ENCODE measurements at places on chromosomes 16 and 17. TPM values are rescaled to one million over a fixed set of nuclear protein-coding genes. Genes with fewer than 3 reads are reported as not detected.

Gene MED9
- total RNA-seq, result 31.7 TPM

Gene USP6
- total RNA-seq, result 1.4 TPM

DNA sequence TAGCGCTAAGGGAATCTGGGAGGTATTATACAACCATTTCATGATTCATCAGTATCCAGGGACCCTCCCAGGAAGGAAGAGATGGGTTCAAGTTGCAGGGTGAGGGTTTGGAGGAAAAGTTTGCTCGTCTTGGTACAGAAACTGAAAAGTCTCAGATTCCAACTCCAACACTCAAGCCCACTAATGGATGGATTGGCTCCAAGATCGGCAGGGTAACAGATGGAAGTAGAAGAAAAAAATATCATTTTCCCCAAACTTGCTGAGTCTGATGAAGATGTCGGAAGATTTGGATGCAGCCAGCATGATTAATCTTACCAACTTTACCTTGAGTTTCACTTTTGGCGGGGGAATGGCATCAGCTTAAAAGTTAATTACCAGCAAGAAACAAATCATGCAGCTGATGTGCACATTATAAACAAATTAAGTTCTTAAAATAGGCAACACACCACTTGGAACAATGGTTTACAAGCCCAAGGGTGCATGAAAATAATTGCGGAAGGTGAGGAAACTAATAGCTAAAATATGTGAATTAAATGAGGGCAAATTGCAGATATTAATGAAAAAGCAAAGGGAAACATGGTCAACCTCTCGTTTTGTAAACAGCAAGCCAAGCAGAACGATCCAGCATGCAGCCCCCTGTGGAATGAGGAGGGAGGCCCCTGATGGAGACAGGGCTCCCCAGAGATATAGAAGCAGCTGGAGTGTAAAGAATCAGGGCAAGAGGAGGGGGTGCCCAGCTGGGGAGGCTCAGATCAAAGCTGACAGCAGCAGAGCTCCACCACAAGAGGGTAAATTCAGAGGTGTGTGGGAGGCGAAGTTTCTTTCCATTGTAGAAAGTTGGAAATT lies 44.1 kb upstream of the GRIN2A start:
- H3K36me3 ChIP-seq, result no peaks in the 10 kb centered on the region
- DNase-seq, result no peak
- H3K4me1 ChIP-seq, result no peaks in the 10 kb centered on the region
- H3K27me3 ChIP-seq, result peaks cover 4% of the 10 kb centered on the region

DNA sequence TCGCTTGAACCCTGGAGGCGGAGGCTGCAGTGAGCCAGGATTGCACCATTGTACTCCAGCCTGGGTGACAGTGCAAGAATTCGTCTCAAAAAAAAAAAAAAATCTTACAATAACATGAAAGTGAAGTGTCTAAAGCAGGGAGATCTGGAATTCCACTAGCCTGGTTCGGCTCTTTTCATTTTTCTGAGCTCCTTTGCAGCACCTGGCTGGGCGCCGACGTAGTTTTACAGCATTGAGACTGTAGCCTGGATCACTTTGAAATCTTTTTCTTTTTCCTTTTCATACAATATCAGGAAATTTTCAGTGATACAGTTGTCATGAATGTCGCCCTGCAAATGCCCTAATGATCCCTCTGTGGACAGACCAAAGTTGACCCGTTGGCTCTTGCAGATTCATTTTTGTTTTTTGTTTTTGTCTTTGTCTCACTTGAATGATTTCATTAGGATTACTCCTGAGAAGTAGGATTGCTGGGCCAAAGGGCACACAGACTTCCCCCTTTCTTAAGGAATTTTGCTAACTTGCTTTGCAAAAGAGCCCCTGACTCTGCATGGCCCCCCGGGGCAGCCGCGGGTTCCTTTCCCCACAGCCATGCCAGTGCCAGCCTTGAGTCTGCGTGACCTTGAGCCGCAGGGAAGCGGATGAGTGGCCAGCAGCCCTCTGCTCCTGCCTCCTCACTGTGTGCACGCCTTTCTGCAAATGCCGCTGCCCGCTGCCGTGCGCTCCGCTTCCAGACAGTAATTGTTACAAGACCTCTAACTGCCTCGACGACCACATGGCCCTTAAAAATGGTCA lies 28.0 kb downstream of the CRISPLD2 start:
- DNase-seq, result no peak
- no peak overlapping the region for H3K27ac ChIP-seq
- peaks cover 12% of the 10 kb centered on the region for H3K4me1 ChIP-seq
- peaks cover 18% of the 10 kb centered on the region for H3K36me3 ChIP-seq

GRCh38 chr16:84677849-84678248 lies 22.0 kb upstream of the USP10 start:
- H3K4me1 ChIP-seq, result no peaks in the 10 kb centered on the region
- no peak for DNase-seq
- no peaks in the 10 kb centered on the region for H3K36me3 ChIP-seq
- no peak overlapping the region for H3K4me3 ChIP-seq
- H3K27me3 ChIP-seq, result no peaks in the 10 kb centered on the region

Gene ZNF423
- 6.1 TPM for total RNA-seq

Gene SPG7
- total RNA-seq, result 165 TPM

GRCh38 chr17:17387017-17387497 lies 83.9 kb downstream of the NT5M start:
- no peaks in the 10 kb centered on the region for H3K27me3 ChIP-seq
- no peaks in the 10 kb centered on the region for H3K36me3 ChIP-seq
- no peak overlapping the region for H3K27ac ChIP-seq
- no peaks in the 10 kb centered on the region for H3K4me1 ChIP-seq

Gene CTF1
- total RNA-seq, result 13.9 TPM

DNA sequence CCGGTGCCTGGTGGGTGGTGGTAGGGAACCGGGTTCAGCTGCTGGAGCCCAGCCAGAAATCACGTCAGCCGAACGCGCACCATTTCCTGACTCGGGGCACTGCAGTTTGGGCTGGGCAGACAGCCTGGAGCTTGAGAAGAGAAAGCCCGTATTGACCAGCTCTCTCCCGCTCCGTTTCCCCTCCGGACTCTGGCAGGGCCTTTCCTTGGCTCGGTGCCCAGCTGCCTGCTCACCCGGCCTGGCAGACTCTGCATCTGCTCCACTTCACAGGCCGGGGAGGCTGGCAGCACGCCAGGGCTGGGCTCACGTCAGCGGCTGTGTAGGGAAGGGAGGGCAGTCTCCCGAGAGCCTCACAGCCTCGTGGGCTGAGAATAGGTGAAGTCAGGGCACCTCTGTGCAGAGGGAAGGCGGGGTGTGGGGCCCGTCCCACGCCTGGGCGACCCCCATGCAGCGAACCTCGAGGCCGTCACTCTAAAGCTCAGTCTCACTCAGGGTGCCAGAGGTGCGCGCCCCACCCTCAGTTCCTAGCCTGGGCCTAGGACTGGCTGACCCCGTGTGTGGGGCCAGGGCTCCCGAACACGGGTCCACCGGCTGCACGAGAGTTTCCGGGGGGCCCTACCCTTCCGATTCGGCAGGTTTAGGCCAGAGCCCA lies 59.1 kb downstream of the OR1D5 start:
- no peaks in the 10 kb centered on the region for H3K36me3 ChIP-seq
- H3K4me3 ChIP-seq, result peak overlapping the region; percentile 13

Gene YBX2
- 49.1 TPM for total RNA-seq

DNA sequence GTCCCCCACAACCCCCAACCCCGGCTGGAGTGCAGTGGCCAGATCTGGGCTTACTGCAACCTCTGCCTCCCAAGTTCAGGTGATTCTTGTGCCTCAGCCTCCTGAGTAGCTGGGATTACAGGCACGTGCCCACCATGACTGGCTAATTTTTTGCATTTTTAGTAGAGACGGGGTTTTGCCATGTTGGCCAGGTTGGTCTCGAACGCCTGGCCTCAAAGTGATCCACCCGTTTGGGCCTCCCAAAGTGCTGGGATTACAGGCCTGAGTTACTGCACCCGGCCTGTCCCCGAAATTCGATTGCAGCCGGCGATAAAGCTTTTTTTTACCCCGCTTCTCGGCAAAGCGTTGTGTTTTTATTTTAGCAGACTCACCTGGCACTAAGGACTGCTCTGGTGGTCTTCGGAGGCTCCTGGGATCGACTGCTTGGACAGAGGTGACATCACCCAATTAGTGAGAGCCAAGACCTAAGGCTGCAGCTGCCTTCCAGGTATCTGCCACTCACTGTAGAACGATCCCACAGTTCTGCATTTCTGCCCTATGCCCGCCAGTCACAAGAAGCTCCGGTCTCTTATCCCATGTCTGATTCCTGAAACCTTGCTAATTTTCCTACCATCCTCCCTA lies 82.2 kb upstream of the ARL4D start:
- no peak overlapping the region for H3K27ac ChIP-seq
- no peak for DNase-seq
- no peaks in the 10 kb centered on the region for H3K36me3 ChIP-seq
- H3K27me3 ChIP-seq, result no peaks in the 10 kb centered on the region
- no peaks in the 10 kb centered on the region for H3K4me1 ChIP-seq
- no peak overlapping the region for H3K4me3 ChIP-seq

DNA sequence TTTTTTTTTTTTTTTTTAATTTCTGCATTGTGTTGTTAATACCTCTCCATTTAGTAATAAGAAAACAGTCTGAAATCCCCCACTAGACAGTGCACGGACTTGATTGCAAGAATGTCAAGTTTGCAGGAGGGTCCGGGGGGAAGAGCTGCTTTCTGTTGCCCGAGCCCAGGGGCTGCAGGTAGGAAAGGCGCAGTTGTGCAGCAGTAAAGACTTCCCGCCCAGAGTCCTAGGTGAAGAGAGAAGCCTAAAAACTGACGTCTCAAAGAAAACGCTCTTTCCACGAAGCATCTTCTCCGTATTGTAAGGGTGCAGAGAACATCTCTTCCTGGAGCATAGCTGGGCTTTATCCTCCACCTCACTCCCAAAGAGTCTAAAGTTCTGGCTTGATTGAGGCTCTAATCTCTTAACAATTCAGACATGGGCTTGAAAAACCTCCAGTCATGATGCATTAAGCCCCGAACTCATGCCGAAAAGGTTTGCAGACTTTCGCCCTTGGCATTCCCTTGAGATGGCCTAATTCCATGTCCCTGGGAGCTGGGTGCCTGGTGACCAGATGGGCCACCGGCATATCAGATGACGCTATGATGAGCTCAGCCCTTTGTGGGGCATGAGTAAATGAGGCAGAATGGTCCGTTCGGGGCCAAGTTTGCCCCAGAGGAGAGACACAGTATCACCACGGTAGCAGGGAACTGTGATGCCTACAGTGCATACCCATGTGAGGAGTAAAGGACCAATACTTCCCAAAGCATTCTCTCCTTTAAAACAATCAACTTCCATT lies 436.2 kb upstream of the ZFHX3 start:
- DNase-seq, result no peak
- H3K36me3 ChIP-seq, result no peaks in the 10 kb centered on the region
- no peak overlapping the region for H3K4me3 ChIP-seq
- no peaks in the 10 kb centered on the region for H3K27me3 ChIP-seq

DNA sequence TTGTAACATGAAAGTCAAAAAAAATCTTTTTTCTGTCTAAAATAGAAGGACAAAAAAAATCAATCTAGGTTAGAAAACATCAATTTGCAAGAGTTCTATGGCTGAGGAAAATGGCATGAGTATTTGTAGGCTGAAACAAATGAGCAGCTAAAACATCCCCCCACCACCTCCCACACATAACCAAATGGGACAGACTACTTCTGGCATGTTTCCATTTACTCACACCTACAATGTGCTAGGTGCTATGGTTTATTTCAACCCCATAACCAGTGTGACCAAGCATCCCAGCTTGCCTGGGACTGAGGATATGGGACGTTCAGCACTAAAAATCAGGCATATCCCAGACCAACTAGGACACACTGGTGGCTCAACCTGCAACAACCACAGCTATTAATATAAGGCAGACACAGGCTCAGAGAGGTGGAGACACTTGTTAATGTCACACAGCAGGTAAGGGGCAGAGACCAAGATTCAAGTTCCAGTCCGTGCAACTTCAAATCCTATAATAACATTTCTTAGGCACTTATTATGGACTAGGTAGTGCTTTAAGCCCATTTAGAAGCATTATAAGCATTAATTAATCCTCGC lies 96.0 kb downstream of the XYLT1 start:
- H3K36me3 ChIP-seq, result no peaks in the 10 kb centered on the region
- H3K27me3 ChIP-seq, result no peaks in the 10 kb centered on the region
- peaks cover 14% of the 10 kb centered on the region for H3K4me1 ChIP-seq
- no peak for DNase-seq

Gene KRT28
- not detected for total RNA-seq

GRCh38 chr17:3979290-3979611 lies 15.0 kb upstream of the ATP2A3 start:
- H3K4me3 ChIP-seq, result no peak overlapping the region
- H3K36me3 ChIP-seq, result no peaks in the 10 kb centered on the region
- DNase-seq, result no peak

Gene PRSS27
- total RNA-seq, result 6.9 TPM

All from prostate gland (tissue), 2 donors.